ENCODE measurements at places on chromosomes 7 and 10. TPM values are rescaled to one million over a fixed set of nuclear protein-coding genes. Genes with fewer than 3 reads are reported as not detected.
A peak's percentile ranks its signal among the peaks of the same experiment; 100 is the strongest.

The ABCB4 gene
- 0.08 TPM for total RNA-seq

DNA sequence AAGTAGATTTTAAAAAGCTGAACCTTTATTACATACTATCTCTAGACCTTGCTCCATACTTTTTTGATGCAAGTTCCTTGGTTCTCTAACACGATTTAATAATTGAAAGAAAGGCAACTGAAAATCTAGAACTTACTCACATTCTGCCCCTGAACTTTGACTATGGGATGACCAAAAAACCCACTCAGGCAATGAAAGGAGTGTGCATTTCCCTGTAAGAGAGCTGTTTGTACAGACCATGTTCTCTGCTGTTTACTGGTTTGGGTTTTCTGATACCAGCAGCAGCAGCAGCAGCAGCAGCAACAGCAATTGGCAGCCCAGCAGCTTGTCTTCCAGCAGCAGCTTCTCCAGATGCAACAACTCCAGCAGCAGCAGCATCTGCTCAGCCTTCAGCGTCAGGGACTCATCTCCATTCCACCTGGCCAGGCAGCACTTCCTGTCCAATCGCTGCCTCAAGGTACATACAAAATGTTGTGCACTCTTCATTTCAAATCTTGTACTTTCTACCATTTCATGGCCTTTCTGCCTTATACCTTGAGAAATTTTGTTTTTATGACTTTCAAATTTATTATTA, 216.7 kb downstream of the FOXP2 start:
- no peak for DNase-seq

The PODXL gene
- total RNA-seq = 9.6 TPM

DNA sequence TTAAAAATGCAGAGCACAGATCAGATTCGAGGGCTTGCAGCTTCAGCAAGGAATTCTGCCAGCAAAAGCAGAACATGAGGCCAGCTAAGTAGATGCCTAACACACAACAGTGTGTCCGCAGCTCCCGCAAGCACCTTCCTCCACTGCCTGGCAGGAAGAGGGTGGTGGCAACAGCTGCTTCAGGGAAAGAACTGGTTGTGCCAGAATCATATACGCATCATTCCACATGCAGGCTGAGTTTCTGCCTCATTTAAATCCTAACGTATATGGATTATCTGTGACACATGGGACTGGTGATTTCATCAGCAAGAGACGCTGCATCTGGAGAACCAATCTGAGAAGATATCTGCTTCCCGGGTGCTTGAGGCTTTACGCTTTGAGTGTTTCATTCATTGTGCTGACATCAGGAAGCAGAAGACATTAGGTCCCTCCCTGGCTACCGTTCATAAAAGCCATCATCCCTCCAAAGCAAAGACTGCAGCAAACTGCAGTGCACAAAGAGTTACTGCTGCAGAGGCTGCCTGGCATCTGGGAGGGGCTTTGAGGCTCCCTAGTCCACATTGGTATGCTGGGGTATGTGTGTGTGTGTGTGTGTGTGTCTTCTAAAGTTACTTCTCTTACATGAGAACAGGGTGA, 78.8 kb downstream of the FAM13C start:
- DNase-seq = no peak

GRCh38 chr10:23110722-23111516, 15.5 kb downstream of the MSRB2 start:
- no peak for DNase-seq

- DNase-seq = peak; percentile 79
Measured at GRCh38 chr10:13056456-13057077, 43.4 kb upstream of the OPTN start.

The SH2D4B gene
- total RNA-seq = 0.13 TPM

- DNase-seq = no peak
Measured at GRCh38 chr10:124389613-124390361, 28.9 kb downstream of the OAT start.

The TAS2R5 gene
- total RNA-seq = 1.6 TPM

The HK1 gene
- total RNA-seq = 157 TPM

GRCh38 chr7:22480523-22481075, 19.4 kb downstream of the STEAP1B start:
- no peak for DNase-seq

GRCh38 chr10:114489521-114490310, 85.4 kb upstream of the AFAP1L2 start:
- no peak for DNase-seq

The ZNF746 gene
- total RNA-seq = 24.5 TPM

DNA sequence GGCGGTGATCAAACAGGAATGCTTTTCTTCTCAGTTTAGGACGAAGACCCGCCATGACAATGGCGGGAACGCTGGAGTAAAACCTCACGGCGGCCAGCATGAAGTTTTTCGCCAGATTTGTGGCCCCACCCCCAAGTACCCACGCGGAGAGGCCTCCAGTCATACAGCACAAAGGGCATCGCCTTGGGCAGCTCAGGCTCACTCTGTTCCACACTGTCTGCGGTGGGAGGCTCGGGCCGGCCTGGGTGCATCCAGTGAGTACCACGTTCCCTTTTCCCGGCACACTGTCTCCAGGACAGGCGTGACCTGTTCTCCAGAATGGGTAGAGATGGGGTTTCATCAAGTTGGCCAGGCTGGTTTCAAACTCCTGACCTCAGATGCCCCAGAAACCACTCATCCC, 27.3 kb downstream of the ASB13 start:
- DNase-seq = no peak

The EPDR1 gene
- 7.5 TPM for total RNA-seq

DNA sequence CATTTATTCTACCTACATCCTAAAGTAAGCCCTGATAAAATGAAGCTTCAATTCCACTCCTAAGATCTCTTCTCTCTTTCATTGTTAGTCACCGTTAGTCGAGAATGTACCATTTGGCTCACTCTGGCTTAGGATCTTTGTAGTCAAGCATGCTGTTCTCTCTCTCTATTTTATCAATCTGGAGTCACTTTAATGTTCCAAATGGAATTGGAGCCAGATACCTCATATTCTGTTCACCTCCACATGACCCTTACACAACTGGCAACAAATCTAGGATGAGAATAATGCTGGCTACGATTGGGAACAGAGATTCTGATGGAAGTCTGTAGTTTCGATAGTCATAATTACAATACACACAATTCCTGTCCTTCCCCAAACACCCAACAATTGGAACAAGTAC, 213.7 kb downstream of the TWIST1 start:
- DNase-seq = no peak
